ENCODE measurements at places on chromosomes 7 and 10. TPM values are rescaled to one million over a fixed set of nuclear protein-coding genes. Genes with fewer than 3 reads are reported as not detected.

C7orf33 gene
- total RNA-seq = not detected

STEAP4 gene
- total RNA-seq = not detected

PARP12 gene
- 23.4 TPM for total RNA-seq

ZNF239 gene
- 2.3 TPM for total RNA-seq

GJC3 gene
- total RNA-seq = 0.43 TPM

DNAJC1 gene
- 28.7 TPM for total RNA-seq

PRF1 gene
- total RNA-seq = not detected

SPDYE9 gene
- total RNA-seq = not detected

ARHGAP22 gene
- total RNA-seq = 4.7 TPM

HOXA13 gene
- 2.6 TPM for total RNA-seq

TSPAN33 gene
- total RNA-seq = 6.5 TPM

EGR2 gene
- 0.52 TPM for total RNA-seq

CALHM2 gene
- total RNA-seq = 4.2 TPM

SH2D4B gene
- 0.10 TPM for total RNA-seq

OIT3 gene
- total RNA-seq = not detected

RET gene
- 0.83 TPM for total RNA-seq

SLC39A12 gene
- not detected for total RNA-seq

CALML5 gene
- not detected for total RNA-seq

CYP3A7 gene
- total RNA-seq = not detected

LOXL4 gene
- 1.4 TPM for total RNA-seq
